ENCODE measurements at places on chromosomes 5 and 9.

DNA sequence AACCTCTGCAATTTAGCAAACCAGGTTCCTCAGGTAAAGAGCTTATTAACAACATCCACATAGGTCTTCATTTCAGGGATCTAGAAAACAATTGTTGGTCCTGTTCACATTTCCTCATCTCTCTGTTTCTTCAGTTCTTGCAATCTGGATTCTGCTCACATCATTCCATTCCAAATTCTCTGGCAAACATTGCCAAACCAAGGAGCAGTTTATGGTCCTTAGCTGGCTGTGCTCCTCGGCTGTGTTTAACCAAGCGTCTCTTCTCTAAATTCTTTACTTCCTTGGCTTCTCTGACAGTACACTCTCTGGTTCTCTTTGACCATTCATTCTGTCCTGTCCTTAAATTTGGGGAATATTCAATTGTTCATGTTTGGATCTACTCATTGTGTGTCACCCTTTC is 65.8 kb upstream of the RANBP3L start:
- no peak for DNase-seq

DNA sequence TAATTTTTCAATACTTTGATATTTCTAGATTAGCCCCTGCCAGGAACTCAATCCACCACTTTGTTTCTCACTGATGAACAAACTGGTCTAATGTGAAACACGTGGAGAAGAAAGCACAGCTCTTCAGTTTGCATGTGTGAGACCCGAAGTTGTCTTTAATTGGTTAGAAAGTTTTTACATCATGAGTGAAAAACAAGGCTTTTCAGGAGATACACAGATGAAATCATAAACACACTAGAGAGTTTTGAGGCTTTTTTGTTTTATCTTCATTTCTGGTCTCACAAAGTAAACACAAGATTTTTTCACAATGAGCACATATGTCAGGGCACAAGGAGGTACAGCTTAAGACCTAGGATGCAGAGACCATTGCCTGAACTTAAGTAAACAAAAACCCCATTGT is 84.5 kb upstream of the MOCS2 start:
- no peak for DNase-seq

DNA sequence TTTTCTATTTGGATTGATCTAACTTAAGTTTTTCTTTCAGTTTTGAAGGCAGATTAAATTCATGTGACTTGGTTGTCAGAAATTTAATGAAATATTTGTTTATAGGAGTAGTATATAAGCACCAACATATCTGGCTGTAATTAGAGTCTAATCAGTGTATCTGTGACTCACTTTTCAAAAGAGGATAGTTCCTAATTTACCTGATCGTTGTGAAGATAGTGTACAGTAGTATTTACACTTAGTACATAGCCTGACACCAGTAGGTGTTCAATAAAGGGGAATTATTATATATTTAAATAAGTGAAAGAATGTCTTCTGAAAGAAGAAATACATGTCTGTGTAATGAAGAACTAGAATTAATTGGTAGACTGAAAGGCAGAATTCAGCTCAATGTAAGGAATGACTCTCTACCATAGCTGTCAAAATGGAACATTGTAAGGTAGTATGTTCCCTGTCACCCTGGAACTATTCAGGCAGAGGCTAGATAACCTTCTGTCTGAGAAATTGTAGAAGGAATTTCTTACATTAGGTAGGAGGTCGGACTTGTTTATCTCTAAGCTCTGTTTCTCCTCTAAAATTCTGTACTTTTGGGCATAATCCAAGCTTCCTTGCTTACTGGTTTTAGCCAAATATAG is 8.6 kb downstream of the TGFBR1 start:
- no peak for DNase-seq

DNA sequence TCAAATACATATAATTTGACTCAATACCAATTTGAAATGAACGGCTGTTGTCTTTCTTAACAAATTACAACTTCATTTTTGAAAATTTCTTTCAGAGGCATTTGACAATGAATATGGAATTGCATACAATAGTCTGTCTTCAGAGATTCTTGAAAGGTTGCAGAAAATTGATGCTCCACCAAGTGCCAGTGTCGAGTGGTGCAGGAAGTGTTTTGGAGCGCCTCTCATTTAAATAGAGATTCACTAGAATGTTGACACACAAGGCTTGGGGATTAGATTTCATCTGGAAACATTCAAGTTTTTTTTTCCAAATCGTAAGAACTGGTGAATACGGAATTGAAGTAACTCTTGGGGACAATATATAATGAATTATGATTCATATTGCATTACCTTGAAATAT is 8.1 kb downstream of the RPS6 start:
- no peak for DNase-seq
